Nephron progenitor cell (in vitro differentiated cells): ENCODE measurements at places on chromosomes 5 and 9.

GRCh38 chr5:19140276-19140675, 847.7 kb downstream of the CDH18 start:
- no peak for DNase-seq

DNA sequence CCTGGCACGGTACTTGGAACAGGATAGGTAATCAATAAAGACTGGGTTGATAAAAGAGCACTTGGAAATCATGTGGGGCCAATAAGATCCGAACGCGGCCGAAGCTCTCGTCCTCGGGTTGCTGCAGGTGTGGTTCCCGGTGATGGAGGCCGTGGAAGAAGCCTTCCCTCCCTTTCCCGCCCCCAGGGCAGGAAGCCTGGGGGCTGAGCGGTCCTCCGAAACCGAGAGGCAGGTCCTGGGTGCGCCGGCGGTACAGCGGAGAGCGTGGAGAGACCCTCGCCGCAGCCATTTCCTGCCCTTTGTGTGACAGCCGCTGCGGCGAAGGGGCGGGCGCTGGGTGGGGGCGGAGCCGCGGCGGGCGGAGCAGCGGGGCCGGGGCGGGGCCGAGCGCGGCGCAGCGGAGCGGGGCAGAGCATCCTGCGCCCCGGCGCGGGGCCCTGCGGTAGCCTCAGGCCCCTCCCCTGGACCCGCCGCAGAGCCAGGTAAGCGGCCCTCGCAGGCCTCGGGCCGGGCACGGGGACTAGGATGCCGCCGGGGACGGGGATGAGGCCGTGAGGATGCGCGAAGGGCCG, at the start of gene CYFIP2:
Gene CYFIP2, plus strand, starts transcription at position 410 of the 572 bp plus-strand sequence. CDS start 19,239 bp downstream, outside the sequence.
- DNase-seq: peak; percentile 85

DNA sequence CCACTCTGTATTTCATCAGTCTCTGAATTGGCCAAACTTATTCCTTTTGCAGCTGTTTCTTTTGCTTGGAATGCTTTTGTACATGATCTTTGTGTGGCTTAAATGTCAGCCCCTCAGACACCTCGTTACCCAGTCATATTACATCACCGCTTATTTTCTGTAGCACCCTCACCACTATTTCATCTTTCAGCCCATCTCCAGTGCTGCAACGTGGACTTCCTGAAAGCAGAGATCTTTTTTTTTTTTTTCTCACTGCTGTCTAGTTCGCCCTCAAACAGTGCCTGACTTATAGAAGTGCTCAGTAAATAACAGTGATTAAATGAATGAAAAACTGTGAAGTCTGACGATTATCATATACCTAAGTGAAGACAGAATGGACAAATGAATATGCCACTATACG, 835 bp downstream of the SRA1 start:
- DNase-seq: no peak

GRCh38 chr5:1320436-1321344, 24.2 kb downstream of the CLPTM1L start:
- DNase-seq: no peak

- no peak for DNase-seq
Observed at GRCh38 chr5:56666901-56667300, 148.4 kb upstream of the MAP3K1 start.

DNA sequence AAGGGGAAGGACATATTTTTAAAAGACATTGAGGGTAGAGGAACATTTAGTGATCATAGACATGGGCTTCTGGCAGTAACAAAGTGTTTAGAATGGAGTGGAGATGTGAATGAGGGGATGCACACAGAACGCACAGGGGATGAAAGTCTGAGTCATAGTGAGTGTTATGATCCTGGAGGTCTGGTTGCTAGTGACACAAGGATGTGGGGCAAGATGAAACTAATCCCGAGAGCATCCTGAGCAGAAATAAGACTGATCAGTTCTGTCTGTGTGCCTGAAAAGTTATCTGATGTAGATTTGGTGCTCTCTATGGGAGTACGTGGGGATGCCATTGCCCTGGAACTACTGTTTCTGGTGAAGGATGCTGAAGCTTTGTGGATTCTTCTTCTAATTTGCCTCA, 141.1 kb downstream of the CHSY3 start:
- DNase-seq: no peak

DNA sequence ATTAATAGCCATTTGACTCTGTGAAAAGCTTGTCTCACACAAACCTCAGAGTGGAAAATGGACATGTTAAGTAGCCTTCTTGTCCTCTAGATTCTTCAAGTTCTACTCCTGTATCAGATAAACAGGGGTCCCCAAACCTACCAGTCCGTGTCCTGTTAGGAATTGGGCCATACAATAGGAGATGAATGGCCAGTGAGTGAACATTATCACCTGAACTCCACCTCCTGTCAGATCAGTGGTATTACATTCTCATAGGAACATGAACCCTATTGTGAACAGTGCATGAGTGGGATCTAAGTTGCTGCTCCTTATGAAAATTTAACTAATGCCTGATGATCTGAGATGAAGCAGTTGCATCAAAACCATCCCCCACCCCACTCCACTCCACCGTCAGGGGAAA, 136.3 kb downstream of the TMEM232 start:
- no peak for DNase-seq

GRCh38 chr5:149215478-149216090, 56.1 kb upstream of the AFAP1L1 start:
- no peak for DNase-seq

DNA sequence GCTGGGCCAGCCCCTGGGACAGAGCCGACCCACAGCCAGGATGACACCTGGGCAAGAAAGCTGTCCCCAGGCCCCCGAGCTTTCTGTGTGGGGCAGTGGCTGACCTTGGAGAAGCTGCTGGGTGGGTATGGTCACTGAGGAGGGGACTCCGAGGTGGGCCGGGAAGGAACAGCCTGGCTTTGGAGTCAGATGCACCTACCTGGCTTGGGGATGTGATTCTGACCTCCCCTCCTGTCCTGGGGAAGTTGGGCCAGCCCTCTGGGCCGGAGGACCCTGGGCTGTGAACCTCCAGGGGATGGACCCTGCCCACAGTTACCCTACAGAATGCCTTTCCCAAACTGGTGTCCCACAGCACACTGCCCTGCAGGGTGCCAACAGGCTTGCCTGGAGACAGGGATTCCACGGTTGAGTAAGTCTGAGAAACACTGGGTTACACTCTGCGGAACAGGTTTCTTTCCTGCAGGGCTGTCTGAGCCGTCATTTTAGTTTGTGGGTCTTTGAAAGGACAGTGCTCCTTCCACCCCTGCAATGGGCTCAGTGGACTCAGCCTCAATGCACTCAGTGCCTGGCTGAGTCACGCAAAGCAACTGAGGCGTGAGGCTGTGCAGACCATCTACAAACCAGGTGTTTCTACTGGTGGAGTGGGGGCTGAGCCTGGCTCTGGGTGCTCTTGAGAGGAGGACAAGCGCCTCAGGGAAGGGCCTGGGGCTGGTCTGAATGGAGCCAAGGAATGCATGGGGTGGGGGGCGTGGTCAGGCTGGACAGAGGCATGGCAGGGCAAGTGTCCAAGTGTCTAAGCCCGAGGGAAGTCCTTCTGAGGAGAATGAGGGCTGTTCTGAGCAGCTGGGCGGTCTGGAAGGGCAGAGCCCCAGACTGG, 41.3 kb upstream of the PHYKPL start:
- DNase-seq: no peak

GRCh38 chr9:87198716-87199115, 251.4 kb upstream of the GAS1 start:
- no peak for DNase-seq

- DNase-seq: no peak
Observed at GRCh38 chr5:138029944-138030343, 2.9 kb downstream of the FAM13B start.

- peak; percentile 95 for DNase-seq
Observed at GRCh38 chr5:147782110-147783028, at the start of gene JAKMIP2. TSS of gene JAKMIP2 (minus strand) at chr5:147782728. CDS start at chr5:147671806, 110,922 bp downstream.

- DNase-seq: no peak
Observed at GRCh38 chr9:83473488-83473971, 64.7 kb downstream of the FRMD3 start.

- DNase-seq: no peak
Observed at GRCh38 chr9:3857673-3858072, 331.9 kb upstream of the RFX3 start.

DNA sequence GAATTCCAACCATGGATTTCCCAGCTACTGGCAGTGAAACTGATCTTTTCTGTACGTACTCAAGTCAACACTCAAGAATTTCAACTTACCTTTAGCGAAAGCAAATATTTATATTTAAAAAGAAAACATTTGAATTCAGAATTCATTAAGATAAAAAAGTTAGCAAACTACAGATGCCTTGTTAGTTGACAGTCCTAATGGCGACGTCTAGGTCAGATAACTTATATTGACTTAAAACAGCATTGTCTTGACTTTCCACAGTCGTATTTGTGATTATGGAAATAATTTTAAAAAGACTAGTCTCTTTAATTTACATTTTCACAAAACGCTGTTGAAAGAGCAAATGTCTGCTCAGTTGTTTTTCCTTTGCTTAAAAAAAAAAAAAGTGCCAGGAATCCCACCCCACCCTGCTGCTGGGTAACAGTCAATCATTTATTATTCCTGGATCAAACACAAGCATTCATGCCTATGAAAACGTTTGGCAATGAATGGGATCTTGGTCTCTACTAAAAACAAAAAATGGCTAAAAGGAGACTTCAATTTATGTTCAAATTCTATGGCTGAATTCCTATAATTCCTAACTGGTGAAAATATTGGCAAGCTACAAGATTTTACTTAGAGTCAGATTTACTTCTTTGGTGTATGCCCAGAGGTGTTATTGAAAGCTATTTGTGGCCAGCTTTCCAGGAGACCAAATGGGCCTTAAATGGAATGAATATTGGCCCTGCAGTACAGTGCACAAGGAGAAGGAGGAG, 22.0 kb downstream of the OR2S2 start:
- no peak for DNase-seq

- DNase-seq: no peak
Observed at GRCh38 chr5:132057498-132058255, 2.8 kb upstream of the IL3 start.

- DNase-seq: peak; percentile 30
Observed at GRCh38 chr5:76691467-76692273, 24.3 kb upstream of the F2R start.

GRCh38 chr9:135932656-135933055, 25.3 kb upstream of the CAMSAP1 start:
- no peak for DNase-seq

- no peak for DNase-seq
Observed at GRCh38 chr9:107266624-107267368, 16.3 kb upstream of the RAD23B start.

GRCh38 chr5:67617051-67617450, 420.5 kb upstream of the CD180 start:
- DNase-seq: no peak

DNA sequence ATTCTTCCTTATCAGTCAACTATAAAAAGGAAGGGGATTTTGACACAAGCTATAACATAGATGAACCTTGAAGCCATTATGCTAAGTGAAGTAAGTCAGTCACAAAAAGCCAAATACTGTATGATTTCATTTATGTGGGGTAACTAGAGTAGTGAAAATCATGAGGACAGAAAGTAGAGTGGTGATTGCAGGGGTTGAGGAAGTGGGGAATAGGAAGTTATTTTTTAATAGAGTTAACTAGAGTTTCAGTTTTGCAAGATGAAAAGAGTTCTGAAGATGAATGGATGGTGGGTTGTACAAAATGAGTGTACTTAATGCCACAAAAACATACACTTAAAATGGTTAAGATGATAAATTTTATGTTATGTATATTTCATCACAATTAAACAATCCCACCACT, 65.4 kb upstream of the FAM174A start:
- DNase-seq: no peak

DNA sequence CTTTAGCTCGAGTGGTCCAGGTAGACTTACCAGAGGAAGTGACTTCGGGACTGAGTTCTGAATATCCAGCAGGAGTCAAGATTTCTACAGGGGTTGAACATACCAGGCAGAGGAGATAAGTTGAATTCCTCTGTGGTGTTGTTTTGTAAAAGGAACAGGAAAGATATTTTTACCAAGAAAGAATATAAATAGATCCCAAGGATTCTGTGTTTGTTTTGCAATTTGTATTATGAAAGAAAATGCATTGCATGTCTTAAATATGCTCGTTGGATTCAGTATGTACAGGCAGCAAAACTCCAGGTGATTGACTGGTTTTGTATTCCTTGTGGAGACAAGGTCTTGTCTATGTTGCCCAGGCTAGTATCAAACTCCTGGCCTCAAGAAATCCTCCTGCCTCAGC, 197.8 kb downstream of the FRMD3 start:
- DNase-seq: no peak

DNA sequence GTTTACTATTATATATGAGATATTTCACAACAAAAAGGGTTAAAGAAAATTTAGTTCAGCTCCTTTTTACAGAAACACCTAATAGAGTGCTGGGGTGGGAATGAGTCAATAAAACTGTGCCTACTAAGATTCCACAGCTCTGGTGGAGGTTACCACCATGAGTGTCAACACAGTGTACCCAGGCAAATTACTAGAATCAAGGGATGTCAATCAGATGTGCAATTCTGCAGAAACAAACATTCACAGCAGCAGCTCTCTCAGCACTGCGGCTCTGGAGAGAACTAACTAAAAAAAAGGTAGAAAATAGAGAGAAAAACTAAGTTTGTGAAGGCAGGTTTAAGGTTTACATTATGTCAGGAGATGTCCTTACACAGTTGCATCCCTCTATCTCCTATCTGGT, 1313.0 kb downstream of the MAT2B start:
- no peak for DNase-seq

DNA sequence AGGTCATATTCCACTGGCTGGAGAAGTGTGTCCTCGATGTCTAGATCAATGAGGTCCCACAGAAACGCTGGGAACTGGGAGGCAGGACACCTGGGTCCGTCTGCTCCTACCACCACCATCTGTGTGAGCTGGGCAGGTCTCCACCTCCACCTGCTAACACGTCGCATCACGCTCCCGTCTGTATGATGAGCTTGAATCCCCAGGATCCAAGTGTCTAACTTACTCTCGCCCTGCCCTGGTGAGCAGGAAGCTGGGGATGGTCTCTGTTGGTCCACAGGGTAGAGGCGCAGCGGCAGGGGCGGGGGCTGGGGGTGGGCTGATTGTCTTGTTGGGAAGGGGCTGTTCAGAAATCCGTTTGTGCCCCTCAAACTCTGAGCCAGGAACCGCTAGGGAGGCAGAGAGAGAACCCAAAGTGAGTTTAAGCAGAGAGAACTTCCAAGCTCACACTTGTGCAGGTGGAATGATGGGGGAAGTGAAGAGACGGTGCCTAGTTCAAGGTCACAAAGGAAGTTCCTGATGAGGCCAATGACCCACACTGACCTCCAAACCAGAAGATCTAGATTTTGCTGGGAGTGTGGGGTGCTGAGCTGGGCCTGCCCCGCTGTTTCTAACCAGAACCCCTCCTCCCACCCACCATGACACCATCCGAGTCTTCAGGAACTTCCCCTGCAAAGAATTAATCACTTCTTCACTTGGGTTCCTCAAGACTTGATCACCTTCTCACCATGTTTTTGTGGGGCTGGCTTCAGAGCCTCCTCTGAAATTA, 21.1 kb downstream of the ORM2 start:
- no peak for DNase-seq
